Sigmoid colon (tissue), 7 donors: ENCODE measurements at places on chromosomes 1 and 21. TPM values are rescaled to one million over a fixed set of nuclear protein-coding genes. Genes with fewer than 3 reads are reported as not detected.

KRTAP11-1 gene
- polyA plus RNA-seq = not detected

DNA sequence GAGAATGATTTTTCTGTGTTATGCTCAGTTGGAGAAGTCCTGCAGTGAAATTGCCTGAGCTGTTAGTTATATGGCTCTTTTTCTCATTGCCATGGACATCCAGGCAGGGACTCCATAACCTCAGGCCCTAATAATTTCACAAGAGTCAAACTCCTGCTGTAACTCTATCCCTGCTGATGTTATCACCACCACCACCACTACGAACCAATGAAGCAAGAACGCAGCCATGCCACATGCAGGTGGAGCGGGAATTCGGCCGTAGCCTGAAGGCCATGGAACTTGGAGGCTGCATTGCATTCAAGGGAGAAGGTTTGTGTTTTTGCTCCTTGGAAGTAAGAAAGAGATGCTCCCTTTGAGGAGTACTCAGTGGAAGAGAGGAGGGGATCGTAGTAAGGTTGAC is 16.8 kb upstream of the DLGAP3 start:
- no peaks in the 10 kb centered on the region for H3K27me3 ChIP-seq
- no peak for DNase-seq
- no peak overlapping the region for H3K4me3 ChIP-seq
- no peaks in the 10 kb centered on the region for H3K4me1 ChIP-seq
- H3K27ac ChIP-seq = no peak overlapping the region

SPRR1B gene
- 3.0 TPM for polyA plus RNA-seq

DNA sequence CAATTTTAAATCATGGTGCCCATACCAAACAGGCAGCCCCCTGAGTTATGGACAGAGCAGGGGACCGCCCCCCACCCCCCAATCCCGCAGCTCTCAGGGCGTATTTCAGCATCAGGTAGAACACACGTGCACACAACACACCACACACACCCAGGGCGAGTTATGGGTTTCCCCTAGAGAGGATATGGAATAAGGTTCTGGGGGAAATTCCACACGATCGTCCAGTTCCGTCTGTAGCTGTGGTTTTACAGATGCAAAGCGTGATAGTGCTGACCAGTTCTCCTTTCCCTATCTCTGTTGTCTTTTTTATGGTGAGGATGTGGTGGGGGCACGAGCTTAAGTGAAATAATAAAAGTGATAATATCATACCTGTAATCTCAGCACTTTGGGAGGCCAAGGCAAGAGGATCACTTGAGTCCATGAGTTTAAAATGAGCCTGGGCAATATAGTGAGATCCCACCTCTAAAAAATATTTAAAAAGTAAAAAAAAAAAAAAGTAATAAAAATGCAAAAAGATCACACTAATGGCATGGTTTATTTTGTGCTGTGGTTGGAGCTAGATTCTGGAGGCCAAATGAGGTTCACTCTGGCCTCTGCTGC is 25.1 kb downstream of the C2CD2 start:
- peak overlapping the region; percentile 84 for H3K27ac ChIP-seq
- H3K4me3 ChIP-seq = no peak overlapping the region
- H3K36me3 ChIP-seq = no peaks in the 10 kb centered on the region
- DNase-seq = peak; percentile 54

AJAP1 gene
- polyA plus RNA-seq = 0.60 TPM

GRCh38 chr1:231508941-231509340 is 19.5 kb upstream of the TSNAX start:
- H3K4me1 ChIP-seq = peaks cover 8% of the 10 kb centered on the region
- DNase-seq = no peak
- H3K27me3 ChIP-seq = no peaks in the 10 kb centered on the region

DNA sequence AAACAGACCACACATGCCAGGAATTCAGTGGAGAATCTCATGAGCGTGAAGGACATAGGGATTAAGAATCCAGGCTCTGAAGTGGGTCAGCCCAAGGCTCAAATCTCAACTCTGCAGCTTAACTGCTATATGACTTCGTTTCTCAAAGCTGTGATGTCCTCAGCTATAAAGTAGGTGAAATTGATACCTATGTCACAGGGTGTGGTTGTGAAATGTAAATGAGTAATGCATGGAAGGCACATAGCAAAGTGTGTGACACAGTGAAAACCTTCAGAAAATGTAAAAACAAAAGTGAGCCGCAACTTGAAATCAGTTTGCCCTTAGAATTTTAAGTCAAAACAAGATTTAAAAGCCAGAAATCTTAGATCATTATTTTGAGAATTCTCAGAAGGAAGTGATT is 145.7 kb upstream of the PRMT6 start:
- H3K4me1 ChIP-seq = no peaks in the 10 kb centered on the region
- H3K27ac ChIP-seq = no peak overlapping the region
- H3K36me3 ChIP-seq = no peaks in the 10 kb centered on the region
- no peak for DNase-seq

BARHL2 gene
- polyA plus RNA-seq = not detected

DNA sequence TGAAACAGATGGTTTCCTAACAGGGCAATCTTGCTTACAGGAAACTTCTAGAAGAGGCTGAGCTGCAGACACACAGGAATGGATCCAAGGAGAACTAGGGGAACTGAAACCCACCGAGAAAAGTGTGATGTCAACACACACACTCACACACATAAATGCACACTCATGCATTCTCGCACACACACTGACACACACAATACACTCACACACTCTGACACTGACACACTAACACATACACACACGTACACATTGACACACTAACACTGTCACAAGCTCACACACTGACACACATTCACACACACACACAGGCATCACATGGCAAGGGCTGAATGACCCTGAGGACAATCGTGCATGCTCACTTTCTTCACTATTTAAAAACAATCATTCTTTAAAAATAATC is 142.7 kb downstream of the NPHP4 start:
- H3K4me3 ChIP-seq = no peak overlapping the region
- H3K4me1 ChIP-seq = no peaks in the 10 kb centered on the region

MYOG gene
- polyA plus RNA-seq = not detected

DNA sequence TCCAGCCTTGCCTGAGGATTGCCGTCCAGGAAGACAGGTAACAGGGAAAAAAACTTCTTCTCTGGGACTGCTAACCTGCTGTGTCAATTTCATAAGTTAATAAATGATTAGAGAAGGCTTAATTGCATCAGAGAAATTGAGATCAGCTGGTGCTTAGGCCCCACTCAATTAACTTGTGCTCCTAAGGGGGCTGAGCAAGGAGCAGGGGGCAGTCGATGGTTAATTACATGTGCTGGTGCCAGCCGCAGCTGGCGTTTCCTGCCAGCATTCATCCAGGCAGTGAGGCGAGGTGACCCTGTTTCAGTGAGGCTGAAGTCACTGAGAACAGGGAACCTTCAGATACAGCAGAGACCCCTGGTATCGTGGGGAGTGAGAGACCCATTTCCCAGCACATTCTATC is 60.0 kb downstream of the FAM163A start:
- no peak overlapping the region for H3K27ac ChIP-seq
- H3K36me3 ChIP-seq = no peaks in the 10 kb centered on the region
- no peaks in the 10 kb centered on the region for H3K4me1 ChIP-seq
- DNase-seq = no peak
- no peaks in the 10 kb centered on the region for H3K27me3 ChIP-seq

NSL1 gene
- polyA plus RNA-seq = 12.0 TPM

TBX15 gene
- under 0.01 TPM for polyA plus RNA-seq

HMGCS2 gene
- polyA plus RNA-seq = 607 TPM

DNA sequence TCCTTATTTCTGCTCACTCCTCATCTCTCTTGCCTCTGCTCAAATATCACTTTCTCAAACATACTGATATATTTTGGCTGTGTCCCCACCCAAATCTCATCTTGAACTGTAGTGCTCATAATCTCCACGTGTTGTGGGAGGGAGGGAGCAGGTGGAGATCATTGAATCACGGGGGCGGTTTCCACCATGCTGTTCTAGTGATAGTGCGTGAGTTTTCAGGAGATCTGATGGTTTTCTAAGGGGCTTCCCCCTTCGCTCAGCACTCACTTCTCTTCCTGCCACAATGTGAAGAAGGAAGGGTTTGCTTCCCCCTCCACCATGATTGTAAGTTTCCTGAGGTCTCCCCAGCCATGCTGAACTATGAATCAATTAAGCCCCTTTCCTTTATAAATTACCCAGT is 26.6 kb downstream of the ZBTB8OS start:
- H3K27me3 ChIP-seq = no peaks in the 10 kb centered on the region
- H3K36me3 ChIP-seq = peaks cover 18% of the 10 kb centered on the region
- no peak overlapping the region for H3K4me3 ChIP-seq
- DNase-seq = no peak
- H3K4me1 ChIP-seq = no peaks in the 10 kb centered on the region
- no peak overlapping the region for H3K27ac ChIP-seq

TMPRSS3 gene
- polyA plus RNA-seq = 1.3 TPM
